ENCODE measurements at places on chromosomes 5 and 9.
A peak's percentile ranks its signal among the peaks of the same experiment; 100 is the strongest.

GRCh38 chr9:16414451-16414850, 456.0 kb downstream of the BNC2 start:
- DNase-seq = no peak

DNA sequence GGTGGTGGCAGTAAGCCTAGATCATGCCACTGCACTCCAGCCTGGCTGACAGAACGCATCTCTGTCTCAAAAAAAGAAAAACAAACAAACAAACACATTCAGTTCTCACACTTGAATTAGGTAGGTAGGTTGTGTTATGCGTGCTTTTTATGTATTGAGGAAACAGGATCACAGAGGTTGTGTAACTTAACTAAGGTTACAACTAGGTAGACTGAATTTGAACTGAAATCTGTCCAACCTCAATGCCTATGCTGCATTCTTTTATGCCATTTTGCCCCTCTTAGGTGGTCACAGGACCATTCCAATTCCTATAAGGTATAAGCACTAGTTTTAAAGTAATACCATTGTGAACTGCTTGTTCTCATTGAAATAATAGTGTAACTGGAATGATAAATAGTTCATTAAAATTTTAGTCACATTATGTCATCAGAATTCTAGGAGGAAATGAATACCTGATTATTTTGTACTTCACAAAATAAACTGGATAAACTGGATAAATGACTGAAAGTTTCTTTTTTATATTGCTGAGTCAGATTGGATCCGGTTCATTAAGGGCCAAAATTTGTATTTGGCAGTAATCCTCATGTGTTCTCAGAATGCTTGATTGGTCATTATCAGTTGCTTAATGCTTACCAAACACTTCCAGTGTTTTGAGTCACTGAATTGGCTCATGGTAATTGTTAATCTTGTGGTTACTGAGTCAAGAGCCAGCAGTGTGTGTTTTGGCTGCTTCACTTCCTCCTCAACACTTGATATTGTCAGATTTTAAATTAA, 7.1 kb downstream of the UBAP1 start:
- DNase-seq = no peak

DNA sequence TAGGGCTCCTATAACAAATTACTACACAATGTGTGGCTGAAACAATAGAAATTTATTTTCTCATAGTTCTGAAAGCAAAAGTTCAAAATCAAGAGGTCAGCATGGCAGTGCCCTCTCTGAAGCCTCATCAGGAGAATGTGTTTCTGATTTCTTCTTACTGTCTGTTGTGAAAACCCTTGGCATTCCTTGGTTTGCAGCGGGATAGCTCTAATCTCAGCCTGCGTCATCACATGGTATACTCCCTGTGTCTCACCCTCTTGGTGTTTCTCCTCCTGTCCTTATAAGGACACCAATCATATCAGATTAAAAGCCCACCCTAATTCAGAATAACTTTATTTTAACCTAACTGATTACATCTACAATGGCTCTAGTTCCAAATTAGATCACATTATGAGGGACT, 87.5 kb upstream of the CDH9 start:
- no peak for DNase-seq

DNA sequence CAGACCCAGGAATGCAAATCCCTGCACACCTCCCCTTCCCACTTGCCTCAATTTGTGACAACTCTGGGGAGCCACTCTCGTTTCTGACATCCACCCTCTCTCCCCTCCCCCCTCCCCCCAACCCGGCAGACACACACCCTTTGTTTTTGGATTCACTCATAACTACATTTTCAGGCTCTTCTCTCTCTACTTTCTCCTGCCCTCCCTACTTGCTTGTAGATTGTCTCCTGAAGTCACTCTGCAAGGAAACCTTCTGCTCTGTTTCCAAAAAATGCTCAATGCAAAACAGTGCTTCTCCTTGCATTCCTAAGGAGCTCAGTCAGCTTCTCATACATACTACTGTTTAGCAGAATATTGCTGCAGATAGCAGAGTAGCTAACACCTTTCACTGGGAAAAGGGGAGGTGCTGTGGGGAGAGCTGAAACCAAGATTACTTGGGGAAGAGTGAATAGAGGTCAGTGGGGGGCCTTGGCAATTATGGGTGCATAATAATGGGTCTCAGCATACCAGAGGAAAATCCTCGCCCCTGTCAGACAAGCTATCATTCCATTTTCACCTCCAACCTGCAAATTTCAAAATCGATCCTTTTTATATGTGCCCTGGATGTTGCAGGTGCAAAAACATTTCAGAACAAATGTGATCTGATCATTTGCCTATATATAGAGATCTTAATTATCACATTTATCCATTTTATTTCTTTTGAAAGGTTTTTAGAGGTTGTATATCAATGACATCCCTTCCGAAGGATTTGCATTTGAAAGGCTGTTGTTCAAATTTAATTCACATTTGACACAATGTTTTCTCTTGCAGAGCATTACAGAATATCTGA, 1860.7 kb upstream of the WWC1 start:
- no peak for DNase-seq

DNA sequence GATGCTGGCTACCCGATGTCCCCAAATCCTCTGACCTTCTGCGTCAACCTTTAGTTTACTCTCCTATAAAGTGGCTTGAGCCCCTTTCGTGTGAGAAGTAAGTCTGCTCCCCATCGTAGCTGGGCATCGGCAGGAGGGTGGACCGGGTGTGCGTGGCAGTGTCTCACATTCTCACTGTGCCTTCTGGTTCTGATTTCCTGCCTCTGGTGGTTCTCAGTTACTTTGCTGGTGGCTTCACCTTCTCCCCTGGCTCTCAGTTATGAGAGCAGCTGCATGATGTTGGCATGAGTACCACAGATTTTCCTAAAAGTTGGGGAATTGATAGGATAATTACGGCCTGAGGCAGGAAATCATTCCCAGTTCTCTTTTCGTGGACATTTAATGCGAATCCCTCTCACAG, 47.0 kb upstream of the RPS23 start:
- no peak for DNase-seq

- no peak for DNase-seq
Measured at GRCh38 chr9:136607334-136607919, 55.3 kb upstream of the EGFL7 start.

- no peak for DNase-seq
Measured at GRCh38 chr5:113340537-113340936, 94.3 kb downstream of the TSSK1B start.

GRCh38 chr5:77946381-77947040, 170.4 kb upstream of the TBCA start:
- DNase-seq = peak; percentile 54

DNA sequence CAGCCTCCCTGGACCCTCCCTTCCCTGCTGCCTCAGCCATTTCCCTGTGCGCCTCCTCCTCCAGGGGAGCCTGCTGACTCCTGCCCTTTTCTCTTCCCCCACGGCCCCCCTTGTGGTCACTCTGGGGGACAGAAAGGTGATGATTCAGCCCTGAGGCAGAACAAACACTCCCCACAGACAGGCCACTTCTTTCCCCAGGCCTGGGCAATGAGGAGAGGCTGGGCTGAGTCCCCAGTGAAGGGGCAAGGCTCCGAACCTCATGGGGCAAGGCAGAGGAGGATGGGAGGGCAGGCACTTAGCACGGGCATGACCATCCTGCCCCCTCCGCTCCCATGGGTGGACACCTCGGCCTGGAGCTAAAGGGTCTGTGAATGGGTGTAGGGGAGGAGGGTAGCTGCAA, 21.0 kb downstream of the CSF1R start:
- DNase-seq = no peak

DNA sequence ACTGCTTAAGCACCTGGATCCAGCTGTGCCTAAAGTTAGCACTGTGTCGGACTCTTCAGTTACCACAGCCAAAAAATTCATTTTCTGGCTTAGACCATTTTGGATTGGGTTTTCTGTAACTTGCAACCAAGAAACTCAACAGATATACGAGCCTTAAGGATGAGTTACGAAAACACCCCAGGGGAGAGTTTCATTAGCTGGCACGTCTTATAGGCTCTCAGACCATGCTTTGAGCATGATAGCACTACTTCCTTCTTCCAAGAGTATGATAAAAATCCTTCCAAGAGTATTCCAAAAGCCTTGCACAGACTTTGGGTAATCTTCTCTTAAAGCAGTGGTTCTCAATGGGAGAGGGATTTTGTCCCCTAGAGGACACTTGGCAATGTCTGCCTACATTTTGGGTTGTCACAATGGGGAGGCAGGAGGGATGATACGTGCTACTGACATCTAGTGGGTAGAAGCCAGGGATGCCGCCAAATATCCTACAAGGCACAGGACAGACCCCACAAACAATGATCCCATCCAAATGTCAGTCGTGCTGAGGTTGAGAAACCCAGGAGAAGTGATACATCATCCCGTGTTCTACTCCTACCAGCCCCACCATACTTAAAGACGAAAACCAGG, 64.8 kb downstream of the SMIM23 start:
- no peak for DNase-seq

GRCh38 chr9:3960661-3961144, 339.2 kb downstream of the GLIS3 start:
- DNase-seq = no peak

DNA sequence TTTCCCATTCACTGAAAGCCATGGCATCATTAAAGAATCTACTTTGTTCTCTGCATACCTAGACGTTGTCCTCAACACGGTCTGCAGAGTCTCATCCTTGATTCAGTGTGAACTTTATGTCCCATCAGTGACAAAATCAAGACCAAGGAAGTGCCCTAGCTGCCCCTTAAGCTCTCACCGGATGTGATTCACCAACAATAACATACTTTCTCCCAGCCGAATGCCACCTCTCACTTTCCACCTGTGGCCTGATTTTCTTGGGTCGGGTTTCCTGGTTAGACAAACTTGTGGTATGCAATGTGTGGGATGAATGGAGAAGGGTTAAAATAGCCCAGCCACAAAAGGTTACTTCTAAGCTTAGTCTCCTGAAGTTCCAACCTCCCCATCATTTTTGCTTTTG, 145.3 kb upstream of the PAPPA start:
- no peak for DNase-seq

DNA sequence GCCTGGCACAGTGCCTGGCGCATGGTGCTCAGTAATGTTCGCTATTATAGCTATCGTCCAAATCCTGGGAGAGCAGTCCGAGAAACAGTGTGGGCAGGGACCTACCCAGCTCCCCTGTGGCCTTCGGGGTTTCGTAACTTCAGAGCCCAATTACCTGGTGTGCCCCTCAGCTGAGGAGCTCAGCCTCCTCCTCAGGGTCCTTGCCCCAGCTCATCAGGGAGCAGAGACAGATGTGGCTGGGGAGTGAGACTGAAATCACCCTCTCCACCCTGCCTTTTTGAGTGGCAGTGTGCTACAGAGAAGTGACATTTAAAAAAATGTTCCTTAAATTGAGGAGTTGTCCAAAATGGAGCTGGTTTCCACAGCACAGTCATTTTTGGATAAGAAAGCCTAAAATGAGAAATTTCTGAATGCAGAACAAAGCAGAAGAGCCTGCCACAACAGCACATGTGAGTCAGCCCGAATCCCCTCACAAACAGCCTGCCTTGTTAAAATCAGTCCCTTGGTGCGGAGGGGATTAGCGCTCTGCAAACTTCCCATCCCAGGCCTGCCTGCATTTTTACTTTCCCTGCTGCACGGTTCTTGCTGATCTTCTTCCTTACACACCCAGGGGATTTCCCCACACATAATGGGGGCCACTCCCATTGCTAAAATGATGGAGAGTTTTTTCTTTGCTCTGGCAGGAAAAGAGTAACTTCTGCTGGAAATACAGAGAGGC, 78.1 kb upstream of the PITX1 start:
- DNase-seq = no peak

GRCh38 chr5:1701216-1701864, 98.3 kb downstream of the MRPL36 start:
- no peak for DNase-seq

GRCh38 chr5:32773944-32774343, 62.8 kb downstream of the NPR3 start:
- no peak for DNase-seq

- DNase-seq = no peak
Measured at GRCh38 chr5:127396490-127397155, 106.0 kb downstream of the MEGF10 start.

DNA sequence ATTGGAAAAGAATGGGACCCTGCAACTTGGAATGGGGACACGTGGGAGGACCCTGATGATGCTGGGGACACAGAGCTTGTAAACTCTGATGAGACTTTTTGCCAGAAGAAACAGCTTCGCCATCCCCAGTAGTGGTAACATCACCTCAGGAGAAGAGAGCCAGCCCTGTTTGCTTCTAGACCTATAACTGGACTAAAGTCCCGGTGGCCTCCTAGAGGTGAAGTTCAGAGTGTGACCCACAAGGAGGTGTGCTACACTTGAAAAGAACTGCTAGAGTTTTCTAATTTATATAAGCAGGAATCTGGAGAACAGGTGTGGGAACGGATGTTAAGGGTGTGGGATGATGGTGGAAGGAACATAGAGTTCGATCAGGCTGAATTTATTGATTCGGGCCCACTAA, 19.8 kb downstream of the NSA2 start:
- no peak for DNase-seq

DNA sequence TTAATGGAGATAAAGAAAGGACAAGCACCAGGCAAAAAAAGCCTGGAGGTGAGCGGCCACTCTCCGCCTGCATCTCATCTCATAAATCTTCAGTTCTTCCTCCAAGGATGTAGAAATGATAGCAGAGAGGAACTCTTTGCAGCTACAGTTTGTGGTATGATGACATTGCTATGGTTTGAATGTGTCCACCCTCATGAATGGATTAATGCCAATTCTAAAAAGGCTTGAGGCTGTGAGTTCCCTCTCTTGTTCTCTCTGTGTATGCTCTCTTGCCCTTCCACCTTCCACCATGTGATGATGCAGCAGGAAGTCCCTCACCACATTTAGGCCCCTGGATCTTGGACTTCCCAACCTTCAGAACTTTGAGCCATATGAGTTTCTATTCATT, 126.4 kb downstream of the SPOCK1 start:
- no peak for DNase-seq

DNA sequence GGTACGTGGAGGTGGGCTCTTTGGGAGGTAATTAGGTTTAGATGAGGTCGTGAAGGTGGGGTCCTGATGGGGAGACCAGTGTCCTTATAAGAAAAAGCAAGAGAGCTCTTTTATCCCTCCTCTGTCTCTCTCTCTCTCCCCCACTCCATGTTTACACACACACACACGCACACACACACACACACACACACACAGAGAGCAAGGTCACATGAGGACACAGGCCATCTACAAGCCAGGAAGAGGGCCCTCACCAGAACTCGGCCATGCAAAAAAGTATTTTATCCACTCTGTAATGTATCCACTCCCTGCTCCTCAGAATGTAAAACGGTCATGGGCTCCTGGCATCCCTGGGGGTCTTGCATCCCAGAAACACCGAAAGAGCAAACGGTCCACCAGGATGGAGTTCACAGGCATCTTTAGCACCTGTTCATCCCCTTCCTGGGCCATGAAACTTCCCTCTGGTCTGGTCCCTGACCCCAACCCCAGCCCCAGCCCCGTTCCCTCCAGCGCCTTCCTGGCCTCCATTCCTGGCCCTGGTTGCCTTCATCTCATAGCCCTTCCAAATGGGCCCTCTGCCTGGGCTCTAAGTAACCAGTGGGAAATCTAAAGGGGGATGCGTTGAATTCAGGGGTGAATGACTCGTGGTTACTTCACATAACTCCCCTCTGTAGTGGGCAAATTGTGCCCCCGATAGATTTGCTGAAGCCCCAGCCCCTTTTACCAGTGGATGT, 88.8 kb downstream of the NSUN2 start:
- peak; percentile 40 for DNase-seq
